Right atrium auricular region (tissue), 2 donors: ENCODE measurements at places on chromosomes 1 and 21. TPM values are rescaled to one million over a fixed set of nuclear protein-coding genes. Genes with fewer than 3 reads are reported as not detected.

Gene LORICRIN
- not detected for total RNA-seq

DNA sequence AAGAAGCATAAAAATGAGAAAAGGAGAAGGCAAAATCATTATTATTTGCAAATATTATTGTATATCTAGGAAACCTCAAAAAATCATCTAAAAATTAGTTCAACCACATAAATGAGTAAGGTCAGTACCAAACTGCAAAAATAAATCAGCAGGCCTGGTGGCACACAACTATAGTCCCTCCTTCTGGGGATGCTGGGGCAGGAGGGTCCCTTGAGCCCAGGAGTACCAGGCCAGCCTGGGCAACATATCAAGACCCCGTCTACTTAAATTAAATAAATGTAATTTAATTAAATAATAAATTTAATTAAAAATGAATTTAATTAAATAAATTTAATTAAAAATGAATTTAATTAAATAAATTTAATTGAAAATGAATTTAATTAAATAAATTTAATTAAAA is 40.3 kb upstream of the TRIM67 start:
- H3K4me3 ChIP-seq, result no peak overlapping the region
- no peak overlapping the region for H3K27ac ChIP-seq
- no peak for DNase-seq

- no peak overlapping the region for H3K4me3 ChIP-seq
- no peak overlapping the region for H3K27ac ChIP-seq
- H3K36me3 ChIP-seq, result no peaks in the 10 kb centered on the region
- H3K27me3 ChIP-seq, result no peaks in the 10 kb centered on the region
These were observed 4.4 kb upstream of the UTP25 start for GRCh38 chr1:209823143-209824041.

Gene PROK1
- total RNA-seq, result 1.0 TPM

GRCh38 chr1:2001773-2002411 is 1.7 kb downstream of the CFAP74 start:
- H3K27me3 ChIP-seq, result peaks cover 6% of the 10 kb centered on the region
- no peaks in the 10 kb centered on the region for H3K36me3 ChIP-seq
- H3K4me3 ChIP-seq, result no peak overlapping the region
- no peak for DNase-seq

- H3K4me3 ChIP-seq, result no peak within 1 kb of the TSS
- H3K4me1 ChIP-seq, result no peaks in the 10 kb centered on the region
- H3K36me3 ChIP-seq, result peaks cover 9% of the 10 kb centered on the region
- DNase-seq, result no peak
- no peak within 1 kb of the TSS for H3K27ac ChIP-seq
These were observed at the start of gene ELF3 for GRCh38 chr1:202010180-202011015. TSS of gene ELF3 (plus strand) at chr1:202010587. CDS start at chr1:202011137, 550 bp downstream.

Gene RBBP4
- 65.7 TPM for total RNA-seq

DNA sequence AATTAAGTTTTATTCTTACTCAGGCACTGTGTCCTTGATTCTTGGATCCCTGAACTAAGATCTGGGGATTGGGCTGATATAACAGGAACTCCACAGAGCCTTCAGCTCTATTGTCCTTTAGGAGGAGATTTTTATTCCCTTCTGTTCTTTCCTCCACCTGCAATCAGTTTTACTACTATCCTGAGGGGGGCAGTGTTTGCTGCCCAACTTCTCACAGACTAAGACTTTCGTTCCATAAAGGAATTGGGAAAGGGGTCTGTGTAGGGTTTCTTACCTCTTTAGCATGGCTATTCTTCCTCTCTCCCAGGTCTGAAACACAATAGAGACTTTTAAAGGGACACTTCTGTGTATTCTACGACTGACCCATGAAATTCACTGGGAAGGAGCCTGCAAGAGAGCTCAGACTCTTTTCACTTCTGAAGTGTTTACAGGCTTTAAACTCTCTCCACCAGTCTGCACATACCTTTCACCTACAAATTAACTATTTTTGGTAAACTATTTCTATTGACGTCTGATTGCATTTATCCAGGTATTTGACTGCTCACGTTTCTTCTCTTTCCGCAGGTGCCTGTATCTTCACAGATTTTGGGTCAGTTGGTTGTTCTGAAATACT is 103.3 kb upstream of the DEPDC1 start:
- no peaks in the 10 kb centered on the region for H3K4me1 ChIP-seq
- no peak overlapping the region for H3K4me3 ChIP-seq
- no peaks in the 10 kb centered on the region for H3K36me3 ChIP-seq
- H3K27ac ChIP-seq, result no peak overlapping the region

Gene CHI3L2
- total RNA-seq, result 9.9 TPM

DNA sequence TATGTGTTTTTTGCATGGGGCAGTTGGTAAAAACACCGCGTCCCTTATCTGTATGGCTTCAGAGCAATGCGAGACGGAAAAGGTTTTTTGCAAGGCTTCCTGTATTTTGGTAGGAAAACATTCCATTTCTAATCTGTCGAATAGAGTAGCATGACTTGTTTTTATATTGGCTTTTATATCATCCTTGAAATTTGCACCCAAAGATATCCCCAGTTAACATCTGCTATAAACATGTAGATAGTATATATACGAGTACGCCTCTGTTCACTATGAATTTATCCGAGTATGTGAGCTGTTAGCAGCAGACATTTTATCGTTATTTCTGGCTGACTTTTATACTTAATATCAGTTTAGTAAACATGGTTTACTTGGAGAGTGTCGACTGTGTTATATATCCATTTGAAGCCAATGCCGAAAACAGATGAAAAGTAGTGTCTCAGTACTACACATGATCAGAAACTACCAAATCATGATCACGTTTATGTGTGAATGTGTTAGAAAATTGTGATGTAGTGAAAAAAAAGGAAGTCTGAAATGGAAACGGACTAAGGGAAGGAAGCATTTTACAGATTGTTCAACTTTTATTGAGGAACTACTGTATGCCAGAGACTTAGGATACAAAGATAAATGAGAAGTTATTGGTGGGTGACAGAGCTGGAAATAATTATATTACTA is 1.0 kb downstream of the LEPR start:
- H3K4me3 ChIP-seq, result peak overlapping the region; percentile 73
- peak overlapping the region; percentile 97 for H3K27ac ChIP-seq
- no peaks in the 10 kb centered on the region for H3K27me3 ChIP-seq
- H3K4me1 ChIP-seq, result peaks cover 33% of the 10 kb centered on the region

Gene ERICH3
- total RNA-seq, result 0.07 TPM

DNA sequence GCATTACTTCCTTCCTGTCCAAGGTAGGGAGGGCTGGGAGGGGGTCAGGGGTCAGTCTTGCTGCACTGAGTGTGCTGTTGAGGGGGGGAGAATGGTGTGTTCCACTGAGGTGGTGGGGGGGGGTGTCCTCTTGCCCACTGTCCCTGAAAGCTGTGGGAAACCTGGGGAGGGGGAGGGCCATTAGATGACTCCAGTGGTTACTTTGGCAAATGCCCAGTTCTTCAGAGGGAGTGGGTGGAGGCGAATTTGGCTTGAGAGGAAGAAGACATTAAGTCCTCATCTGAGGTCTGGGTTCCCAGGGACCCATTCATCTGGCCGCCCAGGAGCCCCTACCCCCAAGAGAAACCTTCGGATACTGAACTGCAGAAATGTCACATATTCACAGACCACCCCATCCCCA is 36.2 kb downstream of the MEF2D start:
- H3K27me3 ChIP-seq, result no peaks in the 10 kb centered on the region
- no peak for DNase-seq
- H3K4me3 ChIP-seq, result no peak overlapping the region
- peaks cover 44% of the 10 kb centered on the region for H3K36me3 ChIP-seq

- no peak overlapping the region for H3K4me3 ChIP-seq
- no peaks in the 10 kb centered on the region for H3K27me3 ChIP-seq
- no peak for DNase-seq
- H3K36me3 ChIP-seq, result no peaks in the 10 kb centered on the region
- H3K4me1 ChIP-seq, result no peaks in the 10 kb centered on the region
These were observed 33.0 kb upstream of the EPS8L3 start for GRCh38 chr1:109796484-109797302.

Gene CATSPERE
- total RNA-seq, result 0.20 TPM

Gene NUCKS1
- 128 TPM for total RNA-seq

GRCh38 chr1:72432645-72433267 is 150.4 kb upstream of the NEGR1 start:
- no peaks in the 10 kb centered on the region for H3K36me3 ChIP-seq
- DNase-seq, result no peak
- no peaks in the 10 kb centered on the region for H3K27me3 ChIP-seq
- no peak overlapping the region for H3K27ac ChIP-seq
- no peaks in the 10 kb centered on the region for H3K4me1 ChIP-seq

- no peak overlapping the region for H3K27ac ChIP-seq
- peaks cover 98% of the 10 kb centered on the region for H3K36me3 ChIP-seq
- H3K4me3 ChIP-seq, result no peak overlapping the region
- no peaks in the 10 kb centered on the region for H3K27me3 ChIP-seq
- no peak for DNase-seq
- no peaks in the 10 kb centered on the region for H3K4me1 ChIP-seq
These were observed 76.7 kb downstream of the OBSCN start for GRCh38 chr1:228284521-228284920.

Gene PTGER3
- total RNA-seq, result 0.52 TPM

GRCh38 chr1:64537942-64538341 is 68.0 kb downstream of the CACHD1 start:
- no peak overlapping the region for H3K27ac ChIP-seq
- no peak for DNase-seq
- H3K27me3 ChIP-seq, result no peaks in the 10 kb centered on the region

Gene ITGB2
- total RNA-seq, result 16.7 TPM

GRCh38 chr1:21332554-21333311 is 42.5 kb upstream of the ECE1 start:
- no peak for DNase-seq
- no peak overlapping the region for H3K4me3 ChIP-seq
- H3K27ac ChIP-seq, result peak overlapping the region; percentile 88
- H3K27me3 ChIP-seq, result no peaks in the 10 kb centered on the region
- H3K4me1 ChIP-seq, result no peaks in the 10 kb centered on the region

Gene EXO1
- total RNA-seq, result not detected

DNA sequence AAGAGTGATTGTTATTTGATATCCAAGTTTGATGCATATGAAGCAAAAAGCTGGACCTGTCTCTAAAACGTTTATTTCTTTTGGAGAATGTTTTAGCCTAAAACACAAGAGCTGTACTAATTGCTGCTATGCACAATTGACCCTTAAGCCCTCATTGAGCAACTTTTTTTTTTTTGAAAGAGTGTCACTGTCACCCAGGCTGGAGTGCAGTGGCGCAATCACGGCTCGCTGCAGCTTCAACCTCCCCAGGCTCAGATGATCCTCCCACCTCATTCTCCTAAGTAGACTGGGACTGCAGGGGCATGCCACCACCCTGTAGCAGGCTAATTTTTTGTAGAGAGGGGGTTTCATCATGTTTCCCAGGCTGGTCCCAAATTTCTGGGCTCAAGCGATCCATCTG is 129.1 kb downstream of the PIK3R3 start:
- H3K36me3 ChIP-seq, result peaks cover 54% of the 10 kb centered on the region
- H3K4me3 ChIP-seq, result no peak overlapping the region
- H3K4me1 ChIP-seq, result no peaks in the 10 kb centered on the region
- no peak for DNase-seq
- H3K27me3 ChIP-seq, result no peaks in the 10 kb centered on the region

GRCh38 chr1:206446688-206447421 is 23.4 kb upstream of the IKBKE start:
- DNase-seq, result no peak
- H3K27ac ChIP-seq, result no peak overlapping the region
- H3K27me3 ChIP-seq, result no peaks in the 10 kb centered on the region
- no peaks in the 10 kb centered on the region for H3K4me1 ChIP-seq
- H3K4me3 ChIP-seq, result no peak overlapping the region
